ENCODE measurements at places on chromosomes 4 and X.

GRCh38 chrX:97322401-97322800 lies 438.7 kb downstream of the RPA4 start:
- DNase-seq = no peak

DNA sequence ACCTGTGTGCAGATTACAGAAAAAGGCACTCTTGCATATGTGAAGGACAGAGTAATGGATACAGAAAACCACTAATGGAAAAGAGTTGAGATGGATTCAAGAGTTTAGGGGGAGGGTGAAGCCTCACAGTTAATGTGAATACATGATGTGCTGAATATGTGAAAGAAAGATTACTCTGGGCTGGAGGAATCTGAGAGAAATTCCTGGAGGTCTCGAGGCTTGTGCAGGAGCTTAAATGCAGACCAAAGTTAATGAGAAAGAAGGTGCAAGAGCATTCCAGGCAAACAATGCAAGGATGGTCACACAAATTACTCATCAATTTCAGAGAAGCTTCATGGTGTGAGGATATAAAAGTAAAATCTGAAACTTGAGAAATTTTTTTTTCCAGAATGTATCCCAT lies 768.8 kb downstream of the STPG2 start:
- DNase-seq = no peak

- DNase-seq = no peak
Measured at GRCh38 chr4:23978002-23978401, 88.2 kb upstream of the PPARGC1A start.

DNA sequence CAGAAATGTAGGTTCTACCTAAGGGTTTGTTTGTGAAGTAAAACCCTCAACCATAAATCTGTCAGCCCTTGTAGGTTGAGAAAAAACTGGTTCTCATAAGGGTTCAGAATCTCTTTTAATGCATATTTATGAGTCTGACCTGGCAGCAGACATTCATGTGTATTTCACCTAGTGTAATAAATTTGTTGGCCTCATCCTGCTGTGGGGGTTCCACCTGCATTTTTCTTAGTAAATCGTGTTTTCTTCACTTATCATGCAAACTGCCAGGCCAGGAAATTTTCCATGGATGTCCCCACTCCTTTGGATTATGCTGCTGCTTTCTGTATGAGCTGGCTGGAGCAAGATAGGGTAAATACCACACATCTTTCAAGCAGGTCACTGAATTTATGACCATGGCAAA lies 42.4 kb downstream of the KLHL13 start:
- no peak for DNase-seq

- no peak for DNase-seq
Measured at GRCh38 chrX:101230636-101231035, 11.1 kb downstream of the DRP2 start.

DNA sequence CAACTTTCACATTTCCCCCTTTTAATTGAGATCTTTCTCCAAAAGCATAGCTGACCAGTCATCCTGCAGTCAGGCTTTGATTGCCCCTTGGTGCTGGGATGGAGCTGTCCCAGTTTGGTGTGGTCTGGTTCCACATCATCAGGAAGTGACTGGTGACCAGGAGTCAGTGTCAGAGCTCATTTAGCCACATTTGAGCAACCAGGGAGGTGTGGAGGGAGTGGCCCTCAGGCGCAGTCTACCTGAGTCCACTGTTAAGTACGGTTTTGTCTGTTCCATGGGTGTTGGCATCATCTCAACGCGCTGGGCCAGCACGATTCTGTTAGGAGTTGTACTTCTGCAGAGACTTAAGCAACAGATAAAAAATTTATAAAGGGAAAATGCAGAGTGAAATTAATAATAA lies 52.6 kb downstream of the RGS12 start:
- DNase-seq = no peak

- no peak for DNase-seq
Measured at GRCh38 chr4:118712872-118713271, 27.7 kb downstream of the METTL14 start.

- DNase-seq = no peak
Measured at GRCh38 chr4:175469514-175469913, 342.6 kb downstream of the GPM6A start.

GRCh38 chrX:3256868-3257267 lies 89.6 kb downstream of the MXRA5 start:
- DNase-seq = no peak

- no peak for DNase-seq
Measured at GRCh38 chrX:74324131-74324530, 20.2 kb downstream of the ZCCHC13 start.

- no peak for DNase-seq
Measured at GRCh38 chrX:43357741-43358140, 298.4 kb upstream of the MAOA start.

- no peak for DNase-seq
Measured at GRCh38 chr4:6772223-6772928, 10.2 kb upstream of the KIAA0232 start.

GRCh38 chrX:129693354-129693753 lies 38.6 kb upstream of the APLN start:
- no peak for DNase-seq

- no peak for DNase-seq
Measured at GRCh38 chr4:1086011-1086410, 27.4 kb downstream of the RNF212 start.

DNA sequence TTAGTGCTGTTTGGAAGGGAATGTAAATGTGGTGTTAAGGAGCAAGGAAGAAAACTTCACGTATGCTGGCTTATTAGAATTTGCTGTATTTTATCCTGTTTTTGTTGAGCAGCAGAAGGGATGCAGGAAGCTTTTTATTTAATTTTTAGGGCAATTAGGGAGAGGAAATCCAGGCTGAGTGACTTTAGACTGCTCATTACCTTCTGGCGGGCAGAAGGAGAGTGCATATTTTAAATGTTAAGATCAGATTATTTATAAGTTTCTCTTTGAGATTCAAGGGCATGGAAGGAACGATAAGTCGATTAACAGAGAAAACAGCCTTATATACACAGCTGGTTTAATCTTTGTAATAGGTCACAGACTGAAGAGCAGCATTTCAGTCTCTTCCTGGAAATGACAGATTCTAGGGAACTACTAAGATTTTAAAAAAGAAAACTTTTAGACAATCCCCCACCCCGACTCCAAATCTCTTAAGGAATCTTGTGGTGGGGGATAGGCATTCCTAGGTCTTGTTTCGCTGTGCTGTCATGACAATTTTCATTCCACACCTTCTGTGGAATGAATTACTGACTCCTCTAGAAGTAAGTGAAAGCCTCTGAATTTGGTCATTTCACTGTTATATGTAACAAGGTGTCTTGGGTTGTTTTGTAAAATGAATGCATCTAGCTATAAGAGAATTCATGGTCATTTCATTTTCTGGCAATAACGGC lies 402.5 kb downstream of the RAPGEF2 start:
- DNase-seq = no peak

DNA sequence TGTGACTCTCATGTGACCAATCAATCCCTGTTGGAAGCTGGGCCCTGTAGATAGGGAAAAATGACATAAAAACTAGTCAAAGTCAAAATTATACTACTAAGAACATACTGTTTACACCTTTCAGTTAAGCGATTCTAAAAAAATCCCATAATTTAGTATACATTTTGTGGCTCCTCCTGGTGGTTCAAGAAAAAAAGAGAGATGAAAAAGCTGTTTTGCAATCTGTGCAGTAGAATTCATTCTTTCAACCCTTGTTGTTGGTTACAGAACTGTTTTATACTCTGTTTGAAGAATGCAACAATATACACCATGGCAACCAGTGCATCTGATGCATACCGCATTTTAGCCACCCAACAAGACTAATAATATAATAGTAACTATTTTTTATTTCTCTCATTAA lies 66.8 kb upstream of the ANK2 start:
- no peak for DNase-seq

- no peak for DNase-seq
Measured at GRCh38 chrX:107117993-107118321, 665 bp downstream of the RBM41 start.

DNA sequence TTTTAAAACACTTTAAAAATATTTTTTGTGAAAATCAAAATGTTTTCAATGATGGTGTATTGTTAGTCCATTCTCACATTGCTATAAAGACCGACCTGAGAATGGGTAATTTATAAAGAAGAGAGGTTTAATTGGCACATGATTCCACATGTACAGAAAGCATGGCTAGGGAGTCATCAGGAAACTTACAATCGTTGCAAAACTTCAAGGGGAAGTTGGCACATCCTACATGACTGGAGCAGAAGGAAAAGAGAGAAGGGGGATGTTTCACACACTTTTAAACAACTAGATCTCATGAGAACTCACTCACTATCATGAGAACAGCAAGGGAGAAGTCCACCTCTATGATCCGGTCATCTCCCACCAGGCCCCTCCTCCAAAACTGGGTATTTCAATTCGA lies 110.7 kb downstream of the TMEM47 start:
- no peak for DNase-seq

DNA sequence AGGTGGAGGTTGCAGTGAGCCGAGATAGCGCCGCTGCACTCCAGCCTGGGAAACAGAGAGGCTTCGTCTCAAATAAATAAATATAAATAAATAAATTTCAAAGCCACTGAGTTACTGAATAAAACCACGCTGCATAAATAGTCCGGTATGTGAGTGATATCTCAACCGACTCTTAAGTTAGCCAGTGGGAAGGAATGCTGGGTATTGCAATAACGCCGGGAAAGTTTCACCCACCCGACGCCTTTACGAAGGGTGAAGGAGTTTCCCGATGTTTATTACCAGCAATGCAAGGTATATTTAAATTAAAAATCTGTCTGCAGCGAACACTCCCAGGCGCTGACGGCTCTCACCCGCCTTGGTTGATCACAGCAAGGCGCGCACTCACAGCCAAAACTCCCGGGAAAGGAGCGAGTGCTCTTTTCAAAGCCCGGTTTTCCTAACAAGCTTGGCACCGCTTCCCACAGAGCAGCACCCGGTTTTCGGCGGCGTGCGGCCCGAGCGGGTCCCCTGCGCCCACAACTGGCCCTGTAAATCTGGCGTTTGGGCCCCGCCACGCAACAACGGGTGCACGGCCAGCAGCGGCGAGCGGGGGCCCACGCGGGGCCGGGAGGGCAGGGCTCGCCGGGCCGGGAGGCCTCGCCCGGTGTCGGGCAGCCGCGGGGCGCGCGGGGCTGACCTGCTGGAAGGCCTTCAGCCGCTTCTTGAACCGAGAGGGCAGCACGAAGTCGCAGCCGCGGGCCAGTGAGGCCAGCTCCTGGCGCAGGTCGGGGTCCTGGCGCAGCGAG lies 13.7 kb downstream of the PPP2R3B start:
- no peak for DNase-seq

GRCh38 chr4:36402008-36402758 lies 120.8 kb downstream of the DTHD1 start:
- DNase-seq = no peak

DNA sequence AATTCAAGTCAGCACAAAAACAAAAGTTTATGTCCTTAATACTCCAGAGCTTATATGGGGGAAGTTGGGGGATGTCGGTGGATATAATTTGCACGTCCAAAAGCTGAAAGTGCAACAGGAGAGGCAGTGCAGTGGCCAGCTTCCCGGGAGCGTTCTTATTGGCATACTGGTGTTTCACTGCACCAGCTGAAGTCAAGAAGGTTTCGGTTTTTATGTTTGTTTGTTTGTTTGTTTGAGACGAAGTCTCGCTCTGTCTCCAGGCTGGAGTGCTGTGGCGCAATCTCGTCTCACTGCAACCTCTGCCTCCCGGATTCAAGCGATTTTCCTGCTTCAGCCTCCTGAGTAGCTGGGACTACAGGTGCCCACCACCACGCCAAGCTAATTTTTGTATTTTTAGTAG lies 28.6 kb upstream of the TLR3 start:
- DNase-seq = no peak

- DNase-seq = no peak
Measured at GRCh38 chrX:41692162-41692749, 3.5 kb downstream of the GPR34 start.

DNA sequence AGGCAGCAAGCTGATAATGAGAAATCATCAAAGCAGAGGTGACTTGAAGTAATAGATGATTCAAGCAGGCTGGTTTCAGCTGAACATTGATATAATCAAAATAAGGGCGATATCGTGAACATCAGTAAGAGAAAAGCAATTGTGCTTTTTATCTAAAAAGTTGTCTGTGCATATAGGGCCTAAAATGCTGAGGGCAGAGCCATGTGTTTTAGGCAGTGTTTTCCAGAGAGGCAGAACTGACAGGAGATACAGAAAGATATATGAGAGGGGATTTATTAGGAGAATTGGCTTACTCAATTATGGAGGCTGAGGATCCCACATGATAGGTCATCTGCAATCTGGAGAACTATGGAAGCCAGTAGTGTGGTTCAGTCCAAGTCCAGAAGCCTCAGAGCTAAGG lies 136.5 kb upstream of the NPY2R start:
- DNase-seq = no peak

DNA sequence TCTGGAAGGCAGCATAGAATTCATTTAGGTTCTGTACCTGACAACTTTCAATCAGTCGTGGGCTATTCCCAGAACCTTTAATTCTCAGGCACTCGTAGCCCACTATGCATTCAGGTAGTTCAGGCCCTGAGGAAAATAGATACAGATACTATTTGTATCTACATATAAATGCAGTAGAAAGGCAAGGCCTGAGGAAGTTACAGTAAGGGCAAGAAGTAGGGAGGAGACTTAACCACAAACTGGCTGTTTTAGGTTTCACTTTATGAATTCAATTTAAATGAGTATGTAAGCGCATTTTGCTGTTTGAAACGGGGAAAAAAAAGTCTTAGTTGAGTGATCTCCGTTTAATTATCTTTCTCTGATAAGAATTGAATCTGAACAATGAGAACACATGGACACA lies 529.4 kb upstream of the ATOH1 start:
- DNase-seq = no peak

GRCh38 chr4:9735515-9735914 lies 45.9 kb upstream of the DRD5 start:
- no peak for DNase-seq

GRCh38 chr4:4852591-4853362 lies 6.7 kb upstream of the MSX1 start:
- no peak for DNase-seq

DNA sequence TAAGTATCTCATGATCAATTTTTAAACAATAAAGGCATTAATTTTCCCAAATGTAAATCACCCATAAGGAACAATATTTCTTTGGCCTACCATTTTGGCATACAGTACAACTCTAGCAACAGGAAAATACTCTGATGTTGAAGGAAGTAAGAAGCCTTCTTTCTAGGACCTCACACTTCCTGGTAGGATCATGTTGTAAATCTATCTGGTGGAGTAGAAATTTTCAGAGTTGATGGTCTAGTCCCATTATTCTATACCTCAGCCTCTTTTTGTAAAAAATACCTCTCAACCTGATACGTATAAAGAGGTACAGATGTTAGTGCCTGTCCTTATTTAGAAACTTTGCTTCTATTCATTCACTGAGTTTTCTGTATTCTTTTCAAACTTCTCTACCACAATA lies 40.2 kb upstream of the GRID2 start:
- DNase-seq = no peak

GRCh38 chr4:82718162-82718940 lies 80.2 kb downstream of the SCD5 start:
- no peak for DNase-seq

- no peak for DNase-seq
Measured at GRCh38 chrX:10531927-10532326, 88.5 kb downstream of the MID1 start.

All from HCT116 (cell line).